ENCODE measurements at places on chromosomes 12 and 14.

DNA sequence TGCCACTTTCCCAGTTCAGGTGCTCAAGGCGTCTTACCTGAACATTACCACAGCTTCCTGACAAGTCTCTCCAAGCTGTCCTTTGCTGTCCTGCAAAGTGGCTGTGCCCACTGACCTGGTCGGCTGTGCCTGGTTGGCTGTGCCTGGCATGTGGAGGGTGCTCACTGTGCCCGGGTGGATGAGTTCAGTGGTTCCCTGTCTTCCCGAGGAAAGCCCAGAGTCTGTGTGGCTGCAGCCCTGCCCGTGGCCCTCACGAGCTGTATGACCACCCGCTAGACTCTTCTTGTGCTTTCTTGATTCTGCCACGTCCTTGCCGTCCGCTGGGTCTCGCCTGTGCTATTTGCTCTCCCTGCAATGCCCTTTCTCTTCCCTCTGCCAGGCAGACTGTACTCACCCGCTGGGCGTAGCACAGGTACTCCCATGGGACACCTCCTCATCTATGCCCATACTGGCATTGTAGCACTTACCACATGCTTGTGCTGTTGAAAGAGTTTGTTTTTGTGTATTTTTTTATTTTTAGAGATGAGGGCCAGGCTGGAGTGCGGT, 95.9 kb downstream of the TSPAN9 start:
- DNase-seq, result no peak

GRCh38 chr12:71636704-71637115, 26.9 kb downstream of the ZFC3H1 start:
- DNase-seq, result peak; percentile 87

DNA sequence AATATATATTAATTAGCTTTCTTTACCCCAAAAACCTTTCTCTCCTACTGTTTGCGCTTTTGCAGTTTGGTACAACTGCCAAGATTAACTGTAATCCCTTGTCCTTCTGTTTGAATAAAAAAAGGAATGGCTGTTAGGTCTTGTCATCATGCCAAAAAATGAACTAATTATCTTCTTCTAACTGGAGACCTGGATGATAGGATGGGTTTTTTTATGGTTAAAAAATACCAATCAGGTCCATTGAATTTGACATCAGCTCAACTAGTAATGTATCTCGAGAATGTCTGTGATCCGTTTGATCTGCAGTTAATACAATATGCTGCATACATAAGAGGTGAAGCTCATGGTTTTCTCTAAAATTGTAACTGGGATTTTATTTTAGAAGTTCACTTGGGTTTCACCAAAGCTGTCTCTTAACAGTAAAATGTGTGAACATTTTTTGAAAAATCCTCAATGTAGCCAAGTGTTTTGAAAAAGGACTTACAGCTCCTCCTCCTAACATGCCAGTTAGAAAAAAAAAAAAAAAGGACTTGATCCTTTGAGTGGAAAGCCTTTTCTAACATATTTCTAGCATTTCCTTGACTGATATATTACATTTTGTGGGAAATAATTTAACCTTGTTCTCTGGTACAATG, 96.8 kb downstream of the SRGAP1 start:
- no peak for DNase-seq

GRCh38 chr12:19181666-19182426, 52.3 kb downstream of the PLEKHA5 start:
- DNase-seq, result no peak

DNA sequence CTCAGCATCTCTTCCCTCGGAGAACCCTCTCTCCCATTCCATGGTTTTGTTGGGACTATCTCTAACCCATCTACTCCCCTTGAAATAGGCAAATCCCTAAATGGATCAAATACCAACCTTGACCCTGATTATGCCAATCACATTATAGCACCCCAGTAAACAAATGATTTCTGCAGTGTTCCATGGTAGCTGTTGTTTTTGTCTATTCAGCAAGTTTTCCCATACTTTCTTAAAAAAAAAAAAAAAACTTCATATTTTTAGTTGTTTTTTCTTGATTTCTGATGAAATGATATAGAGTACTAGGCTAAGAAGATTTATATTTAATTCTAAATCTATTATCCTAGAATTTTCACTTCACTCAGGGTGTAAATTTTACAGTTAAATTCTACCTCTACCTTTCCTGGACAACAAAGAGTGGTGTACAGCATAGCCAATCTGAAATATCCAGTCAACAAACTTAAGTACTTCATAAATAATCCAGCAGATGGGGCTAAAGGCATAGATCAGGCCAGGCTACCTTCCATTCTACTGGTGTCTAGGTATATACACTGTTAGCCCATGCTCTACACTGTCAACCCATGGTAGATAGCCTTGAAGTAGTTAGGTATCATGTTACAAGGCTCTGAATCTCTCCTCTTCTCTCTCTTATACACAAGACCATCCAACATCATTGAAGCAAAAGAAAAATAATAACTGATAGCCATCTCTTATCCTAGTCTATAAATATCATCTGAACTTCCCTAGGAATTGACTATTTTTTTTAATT, 82.2 kb downstream of the PLEKHG7 start:
- peak; percentile 93 for DNase-seq

DNA sequence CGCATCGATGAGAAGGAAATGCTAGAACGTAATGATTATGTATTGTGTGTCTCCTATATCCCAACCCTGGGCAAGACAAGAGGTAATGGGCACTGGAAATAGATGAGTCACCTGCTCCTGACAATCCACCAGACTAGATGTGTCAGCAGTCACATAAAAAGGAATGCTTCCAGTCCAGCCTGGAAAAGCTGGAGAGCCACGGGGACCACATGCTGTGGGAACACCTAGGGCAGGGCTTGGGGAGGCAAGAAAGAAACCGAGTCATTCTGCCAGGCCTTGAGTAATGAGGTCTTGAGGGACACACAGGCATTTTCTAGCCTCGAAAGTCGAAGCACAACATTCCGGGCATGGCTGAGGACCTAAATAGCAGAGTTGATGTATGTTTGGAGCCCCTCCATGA, 716.7 kb upstream of the TMEM132C start:
- DNase-seq, result no peak

DNA sequence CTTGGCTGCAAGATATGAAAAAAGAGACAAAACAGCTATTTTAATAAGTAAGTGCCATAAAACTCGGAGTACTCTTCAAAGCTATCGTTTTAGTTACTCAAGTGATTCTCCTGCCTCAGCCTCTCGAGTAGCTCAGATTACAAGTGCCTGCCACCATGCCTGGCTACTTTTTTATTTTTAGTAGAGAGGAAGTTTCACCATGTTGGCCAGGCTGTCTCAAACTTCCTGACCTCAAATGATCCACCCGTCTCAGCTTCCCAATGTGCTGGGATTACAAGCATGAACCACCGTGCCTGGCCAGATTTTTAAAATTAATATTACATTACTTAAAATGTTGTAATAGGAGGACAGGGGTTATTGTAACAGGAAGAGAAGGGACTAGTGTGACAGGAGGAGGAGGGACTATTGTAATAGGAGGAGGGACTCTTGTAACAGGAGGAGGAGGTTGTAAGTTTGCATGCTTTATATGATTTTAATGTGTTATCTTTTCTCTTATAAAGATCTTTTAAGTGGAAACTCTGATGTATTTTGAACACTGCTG, 61.3 kb downstream of the KITLG start:
- no peak for DNase-seq

- DNase-seq, result no peak
These were observed 28.1 kb downstream of the GIT2 start for GRCh38 chr12:109968032-109968420.

DNA sequence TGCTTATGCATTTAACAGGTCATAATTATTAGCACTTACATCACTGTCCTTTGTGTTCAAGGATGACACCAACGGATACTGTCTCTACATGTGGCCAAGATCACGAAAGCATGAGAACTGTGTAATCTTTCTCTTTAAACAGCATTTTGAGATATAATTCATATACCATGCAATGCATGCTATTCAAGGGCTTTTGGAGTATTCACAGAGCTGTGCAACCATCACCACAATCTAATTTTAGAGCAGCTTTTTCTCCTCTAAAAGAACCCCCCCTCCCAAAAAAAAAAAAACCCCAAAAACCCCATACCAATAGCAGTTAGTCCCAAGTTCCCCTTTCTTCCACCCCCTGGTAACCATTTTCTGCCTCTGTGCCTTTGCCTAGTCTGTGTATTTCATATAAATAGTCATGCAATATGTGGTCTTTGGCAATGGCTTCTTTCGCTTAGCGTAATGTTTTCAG, 60.6 kb downstream of the SPRING1 start:
- no peak for DNase-seq

GRCh38 chr12:83214185-83214584, 527.5 kb downstream of the TMTC2 start:
- no peak for DNase-seq

GRCh38 chr12:98985156-98985555, 340.1 kb downstream of the APAF1 start:
- no peak for DNase-seq
